ENCODE measurements at places on chromosomes 11 and 22.

DNA sequence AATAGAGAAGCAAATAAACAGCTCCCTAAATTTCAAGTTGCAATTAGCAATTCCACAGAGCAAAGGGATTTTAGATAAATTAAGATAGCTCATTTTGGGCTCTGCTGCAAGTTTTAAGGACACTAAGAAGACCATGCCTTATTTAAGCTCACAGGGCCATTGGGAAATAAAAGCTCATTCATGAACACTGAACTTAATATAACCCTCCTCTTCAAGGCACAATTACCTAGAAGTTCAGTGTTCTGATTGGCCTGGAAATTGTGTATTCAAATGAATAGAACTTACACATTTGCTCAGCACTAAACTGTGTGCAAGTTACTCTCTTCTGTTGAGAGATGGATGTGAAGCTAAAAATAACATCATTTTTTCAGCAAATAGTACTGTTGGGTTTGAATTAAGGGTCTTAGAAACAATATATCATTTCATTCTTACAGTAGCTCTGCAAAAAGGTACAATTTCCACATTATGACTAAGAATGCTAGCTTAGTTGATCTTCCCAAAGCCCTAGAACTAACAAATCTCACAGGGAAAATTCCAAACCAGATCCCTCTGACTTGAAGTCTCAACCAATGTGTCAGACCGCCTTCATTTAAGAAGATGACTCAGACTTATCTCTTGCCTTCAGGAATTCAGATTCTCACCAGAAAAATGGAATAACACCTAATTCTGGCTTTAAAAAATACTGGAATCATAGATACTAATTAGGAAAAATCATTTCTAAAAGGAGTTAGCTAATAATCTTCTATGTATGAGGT is 87.4 kb upstream of the LRRC55 start:
- DNase-seq: no peak

GRCh38 chr11:109507331-109507730 is 85.3 kb downstream of the C11orf87 start:
- DNase-seq: no peak

DNA sequence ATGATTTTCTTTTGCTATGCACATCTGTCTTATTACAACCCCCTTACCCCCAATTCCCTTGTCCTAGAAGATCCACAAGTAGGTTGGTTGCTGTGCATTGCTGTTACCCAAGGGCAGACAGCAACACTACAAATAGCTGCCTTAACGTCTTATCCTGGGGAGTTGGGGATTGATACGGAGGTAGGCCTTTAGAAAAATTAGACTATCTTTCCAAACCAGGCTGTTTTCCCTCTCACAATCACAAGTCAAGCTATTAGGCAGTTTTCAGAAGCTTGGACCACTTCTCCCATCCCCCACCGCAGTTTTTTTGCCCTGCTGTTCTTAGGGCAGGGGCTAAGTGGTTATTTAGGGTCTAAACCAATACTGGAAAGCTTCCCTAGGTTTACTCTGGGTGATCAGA is 2.8 kb upstream of the PHLDB1 start:
- no peak for DNase-seq

DNA sequence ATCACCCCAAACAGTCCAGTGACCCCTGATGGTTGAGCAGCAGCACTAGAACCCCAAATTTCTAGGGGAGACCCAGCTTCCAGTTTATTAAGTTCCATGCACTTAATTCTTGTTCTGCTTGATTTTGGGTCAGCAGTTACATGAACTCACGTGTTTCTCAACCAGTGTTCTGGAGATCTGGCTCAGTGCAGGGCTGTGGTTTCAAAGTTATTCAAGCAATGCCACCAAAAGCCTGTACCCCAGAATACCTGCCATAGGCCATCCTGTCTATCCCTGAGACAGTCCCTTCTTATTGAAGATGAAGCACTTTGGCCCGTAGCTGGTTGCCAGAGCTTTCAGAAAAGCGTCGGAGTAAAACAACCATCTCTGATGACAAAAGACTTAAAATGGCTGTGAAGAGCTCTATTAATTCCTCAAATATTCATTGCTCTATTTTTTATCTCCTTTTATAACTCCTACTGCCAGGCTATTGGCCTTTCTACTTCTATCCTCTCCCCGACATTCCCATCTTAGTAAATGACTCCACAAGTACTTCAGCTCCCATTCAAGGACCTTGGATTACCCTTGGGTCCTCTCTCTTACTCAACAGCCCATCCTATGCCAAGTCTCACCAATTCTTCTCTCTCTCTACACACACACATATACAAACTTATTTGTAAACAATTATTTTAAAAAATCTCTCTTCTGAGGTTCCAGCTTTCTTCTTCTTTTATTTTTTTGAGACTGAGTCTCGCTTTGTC is 18.0 kb upstream of the VPREB1 start:
- no peak for DNase-seq

GRCh38 chr22:19086417-19086816 is 35.8 kb downstream of the DGCR2 start:
- no peak for DNase-seq

DNA sequence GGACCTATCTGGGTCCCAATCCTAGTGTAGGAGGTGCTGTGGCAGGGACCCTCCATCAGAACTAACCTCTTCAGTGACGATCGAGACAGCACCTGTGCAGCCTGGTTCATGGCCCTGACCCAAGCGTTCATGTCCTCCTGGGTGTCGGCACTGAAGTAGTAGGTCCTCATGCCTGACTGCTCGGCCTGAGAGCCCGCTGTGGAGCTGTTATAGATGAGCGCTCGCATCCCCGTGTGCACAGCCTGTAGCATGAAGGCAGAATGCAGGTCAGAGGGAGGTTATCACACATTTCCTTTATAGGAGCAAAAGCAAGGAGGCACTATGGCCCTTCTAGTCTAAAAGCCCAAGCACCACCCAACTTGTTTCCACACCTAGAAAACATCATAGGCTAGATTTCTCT is 103.0 kb downstream of the C11orf58 start:
- DNase-seq: no peak

- DNase-seq: no peak
Measured at GRCh38 chr22:24510637-24511625, 15.8 kb downstream of the UPB1 start.

- no peak for DNase-seq
Measured at GRCh38 chr11:40513281-40513680, 946.2 kb downstream of the LRRC4C start.

- DNase-seq: no peak
Measured at GRCh38 chr22:17481424-17481823, 81.9 kb upstream of the SLC25A18 start.

DNA sequence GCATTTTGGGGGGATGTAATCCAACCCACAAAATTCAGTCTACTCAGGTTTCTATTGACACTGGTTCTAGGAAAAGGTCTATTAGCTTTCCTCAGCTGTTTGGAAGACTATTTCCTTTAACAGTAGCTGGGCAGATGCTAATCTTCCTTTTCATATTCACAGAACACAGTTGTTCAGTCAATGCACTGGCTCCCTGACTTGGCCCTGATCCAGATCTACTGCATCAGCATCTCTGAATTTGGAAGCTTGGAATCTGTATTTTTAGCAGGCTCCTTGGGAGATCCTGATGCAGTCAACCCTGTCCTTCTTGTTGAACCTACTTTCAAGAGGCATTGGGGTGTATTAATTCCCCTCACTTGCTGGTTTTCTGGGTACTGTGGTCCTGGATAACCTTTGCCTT is 6.3 kb downstream of the HTATIP2 start:
- no peak for DNase-seq

DNA sequence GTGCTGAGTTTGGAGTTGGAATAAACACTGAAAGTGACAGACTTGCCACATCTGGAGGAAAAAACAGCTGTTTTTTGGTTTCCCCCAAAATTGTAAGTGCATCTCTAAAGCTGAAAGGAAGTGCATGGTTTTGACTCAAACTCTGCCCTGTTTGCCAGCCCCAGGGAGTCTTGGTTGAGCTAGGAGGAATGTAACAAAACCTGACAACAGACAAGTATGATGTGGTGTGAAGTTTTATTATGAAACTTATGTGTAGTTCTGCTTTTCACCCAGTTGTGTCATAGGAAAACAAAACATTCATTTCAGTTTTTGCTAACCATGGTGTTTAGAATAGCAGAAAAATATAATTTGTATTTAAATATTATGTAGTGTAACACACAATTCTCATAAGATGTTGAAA is 31.7 kb upstream of the PDE3B start:
- DNase-seq: no peak

DNA sequence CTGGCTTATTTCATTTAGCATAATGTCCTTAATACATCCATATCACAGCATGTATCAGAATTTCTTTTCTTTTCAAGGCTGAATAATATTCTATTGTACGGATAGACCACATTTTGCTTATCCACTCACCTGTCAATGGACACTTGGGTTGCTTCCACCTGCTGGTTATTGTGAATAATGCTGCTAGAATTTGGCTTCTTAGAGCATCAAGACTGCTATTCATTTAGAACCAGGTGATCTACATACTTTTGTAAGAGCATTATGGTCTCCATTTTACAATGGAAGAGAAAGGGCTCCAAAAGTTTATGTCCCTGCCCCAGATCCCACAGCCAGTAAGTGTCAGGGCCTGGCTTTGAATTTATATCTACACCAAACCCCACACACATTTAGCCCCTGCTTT is 100.7 kb upstream of the CD82 start:
- no peak for DNase-seq

DNA sequence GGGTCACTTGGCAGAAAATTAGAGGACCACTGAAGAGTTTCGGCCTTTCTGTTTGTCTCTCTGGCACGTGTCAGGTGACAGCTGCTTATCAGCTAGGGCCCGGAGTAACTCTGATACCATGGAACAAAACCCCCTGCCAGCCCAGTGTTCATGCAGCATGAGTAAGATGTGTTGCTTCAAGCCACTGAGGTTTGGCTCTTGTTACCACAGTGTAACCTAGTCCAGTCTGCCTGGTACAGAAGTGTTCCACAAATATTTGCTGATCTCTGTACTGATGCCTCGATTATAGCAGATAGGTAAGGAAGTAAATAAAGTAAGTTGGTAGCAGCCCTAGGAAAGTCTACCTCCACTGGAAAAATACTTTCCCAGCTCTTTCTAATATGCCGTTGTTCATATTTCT is 20.5 kb upstream of the ETS1 start:
- DNase-seq: no peak

GRCh38 chr11:67632982-67633755 is 3.4 kb upstream of the NUDT8 start:
- DNase-seq: no peak

GRCh38 chr11:83063073-83063754 is 8.5 kb downstream of the RAB30 start:
- no peak for DNase-seq

- DNase-seq: no peak
Measured at GRCh38 chr22:19822301-19823117, 32.2 kb downstream of the GNB1L start.

GRCh38 chr11:38835966-38836365 is 2237.9 kb upstream of the RAG2 start:
- no peak for DNase-seq

DNA sequence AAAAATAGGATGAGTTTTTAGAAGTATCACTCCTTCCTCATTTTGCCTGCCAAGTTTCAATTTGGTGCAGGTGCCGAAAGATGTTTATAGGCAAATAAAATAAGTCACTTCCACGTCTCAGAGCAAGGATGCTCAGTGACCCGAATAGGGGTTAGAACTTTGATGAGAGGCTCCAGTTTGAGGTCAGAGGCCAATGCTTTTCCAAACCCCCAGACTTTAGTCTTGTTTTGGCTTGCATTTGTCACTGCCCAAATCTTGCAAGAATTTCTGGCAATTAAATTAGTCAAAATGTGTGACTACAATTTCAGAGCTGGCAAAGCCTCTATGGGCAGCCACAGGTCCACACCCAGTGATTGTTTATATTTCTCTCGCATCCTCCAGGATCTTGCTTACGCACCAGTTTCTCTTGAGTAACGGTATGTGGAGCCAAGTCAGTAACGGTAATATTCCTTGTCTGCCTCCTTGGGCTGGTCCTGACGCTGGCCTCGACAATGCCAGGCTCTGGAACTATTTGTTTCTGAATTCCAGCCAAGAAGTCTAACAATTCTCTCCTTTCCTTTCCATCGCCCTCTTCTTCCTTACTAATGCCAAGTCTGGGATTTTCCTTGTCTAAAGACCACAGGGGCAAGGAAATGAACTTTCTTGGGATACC is 9.9 kb upstream of the NUP160 start:
- DNase-seq: no peak

GRCh38 chr11:33690290-33691065 is 10.1 kb downstream of the C11orf91 start:
- DNase-seq: peak; percentile 78

DNA sequence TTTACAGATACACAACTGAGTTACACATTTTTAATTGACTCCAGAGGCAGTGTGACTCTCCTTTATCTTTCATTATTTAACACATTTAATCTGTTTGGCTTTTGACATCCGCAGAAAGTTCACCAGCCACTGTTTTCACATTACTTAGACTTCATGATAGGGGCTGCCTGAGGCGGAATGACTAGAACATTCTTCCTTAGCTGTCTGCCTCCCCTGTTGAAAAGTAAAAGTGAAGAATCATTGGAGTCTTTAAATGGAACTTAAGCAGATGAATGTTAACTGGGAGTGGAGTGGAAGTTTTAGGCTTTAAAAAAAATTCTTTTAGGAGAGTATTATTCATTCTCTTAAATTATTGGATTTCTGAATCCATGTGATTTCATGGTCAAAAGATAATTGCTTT is 229.2 kb upstream of the MTNR1B start:
- no peak for DNase-seq

DNA sequence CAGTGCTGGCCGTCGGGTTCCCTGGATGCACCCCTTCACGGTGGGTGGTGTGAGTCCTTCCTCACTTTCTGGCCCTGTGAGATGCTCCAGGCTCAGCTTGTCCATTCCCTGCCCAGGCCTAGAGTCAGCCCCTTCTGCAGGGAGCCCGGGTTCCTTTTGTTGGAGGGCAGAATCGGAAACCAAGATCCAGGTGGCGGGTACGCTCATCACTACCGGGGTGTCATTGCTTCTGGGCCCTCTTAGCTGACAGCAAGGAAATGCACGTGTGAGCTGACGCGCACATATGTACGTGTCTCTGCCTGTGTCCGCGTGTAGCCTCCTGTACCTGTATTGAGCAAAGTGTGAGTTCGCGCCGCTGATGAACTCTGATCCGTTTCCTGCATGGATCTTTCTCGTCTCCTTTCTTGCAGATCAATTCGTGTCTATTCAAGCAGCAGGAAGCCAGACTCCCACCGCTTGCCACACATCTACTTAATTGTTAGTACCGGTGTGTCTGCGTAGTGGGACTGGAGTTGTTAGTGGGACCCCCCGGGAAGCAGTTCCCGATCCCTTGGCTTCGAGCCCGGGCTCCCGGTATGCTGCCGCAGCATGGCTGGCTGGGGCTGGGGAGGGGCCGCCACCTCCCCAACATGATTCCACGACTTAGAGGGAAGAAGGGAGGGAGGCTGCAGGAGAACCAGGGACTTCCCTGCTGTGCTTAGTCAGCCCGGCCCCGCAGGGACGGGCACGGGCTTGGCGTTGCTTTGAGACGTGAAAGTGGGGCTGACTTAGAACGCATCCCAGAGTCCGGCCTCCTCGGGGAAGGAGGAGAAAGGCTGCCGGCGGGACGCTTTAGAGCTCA is 35.9 kb upstream of the GRAMD4 start:
- no peak for DNase-seq

DNA sequence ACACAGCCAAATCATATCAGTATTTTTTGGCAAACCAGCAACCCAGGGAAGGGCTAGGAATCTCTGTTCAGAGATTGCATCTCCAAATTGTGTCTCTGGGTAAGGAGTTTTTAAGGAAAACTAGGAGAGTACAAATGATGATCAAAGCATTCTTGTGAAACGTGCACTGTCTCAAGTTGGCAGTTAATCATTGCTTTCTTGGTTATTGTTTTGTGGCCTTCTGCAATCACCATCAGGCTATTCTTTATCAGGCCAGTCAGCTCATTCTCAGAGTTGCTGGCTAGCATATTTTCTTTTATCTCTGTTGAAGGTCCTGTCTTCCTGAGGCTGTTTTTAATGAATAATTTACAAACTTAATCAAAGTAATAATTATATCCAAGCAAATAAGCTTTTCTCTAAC is 129.1 kb upstream of the CCDC179 start:
- no peak for DNase-seq

Data from thoracic aorta (tissue), 2 donors.